D341Med (cell line): ENCODE measurements at places on chromosomes 13 and 19.
A peak's percentile ranks its signal among the peaks of the same experiment; 100 is the strongest.

DNA sequence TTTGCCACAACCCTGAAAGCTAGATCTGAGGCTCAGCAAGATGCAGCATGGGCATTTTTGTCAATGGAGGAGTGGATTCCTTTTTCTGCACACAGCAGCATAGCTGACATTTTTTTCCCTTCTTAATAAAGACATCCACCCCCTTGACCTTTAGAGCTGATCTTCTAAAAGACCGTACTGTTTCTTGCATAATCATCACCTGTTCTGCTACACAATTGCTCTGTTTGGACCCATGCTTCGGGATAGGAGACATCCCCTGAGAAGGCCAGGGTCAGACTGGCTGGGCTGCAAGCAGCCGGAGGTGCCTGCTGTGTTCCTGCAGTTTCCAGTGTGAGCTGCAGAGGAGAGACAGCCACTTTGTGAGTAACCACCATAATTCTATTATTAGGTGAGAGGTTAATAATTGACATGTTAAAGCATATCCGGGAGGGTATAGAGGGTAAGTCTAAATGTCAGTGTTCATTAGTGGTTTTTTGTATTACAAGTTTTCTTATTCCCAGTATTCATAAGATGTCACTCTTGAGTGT, 108.5 kb upstream of the C1QTNF9B start:
- no peak for DNase-seq

- no peak for DNase-seq
These were observed 96.6 kb downstream of the ELF1 start for GRCh38 chr13:40922437-40923040.

- DNase-seq, result no peak
These were observed 27.7 kb upstream of the UBAC2 start for GRCh38 chr13:99172951-99173350.

DNA sequence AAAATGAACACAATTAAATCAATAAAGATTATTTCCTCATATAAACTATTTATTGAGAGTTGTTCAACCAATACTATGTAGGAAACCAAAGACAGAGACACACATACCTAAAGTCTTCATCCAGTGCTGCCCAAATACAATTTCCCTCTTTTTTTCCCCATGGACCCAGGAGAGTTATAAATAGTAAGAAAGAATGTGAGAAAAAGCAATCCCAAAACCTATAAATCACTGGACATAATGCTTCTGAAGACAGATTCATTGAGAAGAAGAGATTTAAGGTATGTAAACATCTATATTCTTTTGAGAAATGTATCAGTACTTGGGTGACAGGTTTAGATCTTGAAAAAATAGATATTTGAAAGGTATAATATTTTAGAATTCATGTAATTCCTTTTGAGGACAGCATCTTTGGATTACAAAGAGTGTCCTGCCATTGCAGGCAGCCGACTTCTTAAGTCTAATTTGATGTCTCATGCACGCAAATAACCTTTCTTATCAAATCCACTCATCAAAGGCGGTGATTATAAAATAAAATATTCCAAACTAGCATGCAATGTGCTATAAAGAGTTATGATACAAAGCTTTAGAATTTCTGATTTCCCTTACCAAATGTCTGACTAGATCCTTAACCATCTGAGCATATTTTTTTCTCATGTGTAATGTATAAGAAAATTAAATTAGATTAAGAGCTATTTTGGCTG, 739.4 kb downstream of the LIG4 start:
- DNase-seq, result no peak

DNA sequence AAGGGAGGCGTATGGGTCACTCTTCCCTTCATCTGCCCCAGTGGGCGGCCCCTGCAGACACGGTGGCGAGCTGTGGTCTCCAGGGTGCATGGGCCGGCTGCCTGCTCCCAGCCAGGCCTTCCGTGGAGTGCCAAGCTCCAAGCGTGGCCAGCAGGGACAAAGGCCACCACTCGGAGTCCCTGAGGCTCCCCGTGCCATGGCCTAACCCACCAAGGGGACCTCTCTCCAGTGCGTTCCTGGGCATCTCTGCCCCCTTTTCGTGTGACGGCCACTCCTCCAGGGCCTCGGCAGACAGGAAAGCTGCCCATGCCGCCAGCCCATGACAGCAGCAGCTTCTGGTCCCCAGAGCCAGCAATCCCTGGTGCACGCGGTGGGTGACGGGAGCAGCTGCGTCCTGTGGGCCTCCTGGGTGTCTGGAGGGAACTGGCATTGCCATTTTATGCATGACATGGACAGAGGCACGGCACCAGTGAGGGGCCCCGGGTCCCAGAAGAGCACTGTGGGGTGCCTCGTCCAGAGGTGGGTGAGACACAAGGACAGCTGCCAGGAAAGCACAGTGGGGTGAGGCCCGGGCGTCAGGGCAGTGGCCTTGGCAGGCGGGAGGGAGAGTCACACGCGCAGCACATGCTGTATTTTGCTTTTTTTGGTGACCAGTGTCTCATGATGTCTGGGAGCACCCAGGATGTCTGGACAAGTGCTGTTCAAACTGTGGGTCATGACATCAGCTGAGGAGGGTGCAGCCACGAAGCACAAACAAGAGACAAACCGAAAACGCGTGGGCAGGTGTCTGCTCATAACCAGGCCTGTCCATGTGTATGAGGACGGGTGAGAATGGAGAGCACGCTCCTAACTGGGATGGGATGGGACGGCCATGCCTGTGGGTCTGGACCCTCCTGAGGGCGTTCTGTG, 32.3 kb downstream of the CEBPG start:
- no peak for DNase-seq

DNA sequence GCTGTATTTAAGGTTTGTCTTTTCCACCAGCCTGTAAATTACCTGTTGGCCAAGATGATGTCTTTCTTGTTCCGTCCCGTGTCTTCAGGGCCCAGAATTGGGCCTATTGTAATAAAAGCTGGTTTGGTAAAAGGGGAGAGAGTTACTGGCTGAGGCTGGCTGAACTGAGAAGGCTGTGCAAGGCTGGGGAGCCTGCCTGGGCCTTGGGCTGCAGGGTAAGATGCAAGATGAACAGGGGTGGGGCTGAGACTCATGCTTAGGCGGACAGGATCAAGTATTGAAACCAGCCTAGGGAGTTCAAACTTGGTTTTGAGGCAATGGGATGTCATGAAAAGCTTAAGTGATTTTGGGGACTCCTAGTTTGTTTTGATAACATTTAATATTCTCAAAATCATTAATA, 142.3 kb downstream of the PCCA start:
- no peak for DNase-seq

- peak; percentile 79 for DNase-seq
These were observed 47.0 kb downstream of the CBY2 start for GRCh38 chr13:45748941-45749759.

GRCh38 chr13:30900952-30901749, 4.9 kb upstream of the MEDAG start:
- no peak for DNase-seq

- DNase-seq, result no peak
These were observed 12.6 kb upstream of the SHD start for GRCh38 chr19:4266253-4267000.

- peak; percentile 80 for DNase-seq
These were observed 8.1 kb upstream of the ADGRE2 start for GRCh38 chr19:14786421-14786851.

DNA sequence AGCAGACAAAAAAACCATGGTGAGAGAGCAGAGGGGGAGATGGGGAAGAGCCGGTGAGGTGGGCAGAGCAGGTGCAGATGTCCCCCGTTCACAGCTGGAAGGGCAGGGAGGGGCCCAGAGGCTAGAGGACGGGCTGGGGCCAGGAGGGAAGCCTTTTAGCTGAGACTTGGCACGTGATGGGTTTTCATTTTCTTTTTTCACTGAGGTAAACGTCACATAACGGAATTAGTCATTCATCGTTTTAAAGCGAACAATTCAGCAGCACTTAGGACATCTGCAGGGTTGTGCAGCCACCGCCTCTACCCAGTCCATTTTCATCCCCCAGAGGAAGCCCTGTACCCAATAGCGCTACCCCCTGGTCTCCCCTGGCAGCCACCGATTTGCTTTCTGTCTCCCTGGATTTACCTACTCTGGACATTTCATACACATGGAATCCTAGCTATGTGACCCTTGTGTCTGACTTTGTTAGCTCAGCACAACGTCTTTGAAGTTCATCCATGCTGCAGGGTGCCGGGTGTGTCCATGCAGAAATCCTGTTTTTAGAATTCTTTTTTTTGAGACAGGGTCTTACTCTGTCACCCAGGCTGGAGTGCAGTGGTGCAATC, 16.0 kb upstream of the EMC10 start:
- DNase-seq, result no peak

- DNase-seq, result no peak
These were observed 57.8 kb downstream of the WTIP start for GRCh38 chr19:34539396-34539795.

DNA sequence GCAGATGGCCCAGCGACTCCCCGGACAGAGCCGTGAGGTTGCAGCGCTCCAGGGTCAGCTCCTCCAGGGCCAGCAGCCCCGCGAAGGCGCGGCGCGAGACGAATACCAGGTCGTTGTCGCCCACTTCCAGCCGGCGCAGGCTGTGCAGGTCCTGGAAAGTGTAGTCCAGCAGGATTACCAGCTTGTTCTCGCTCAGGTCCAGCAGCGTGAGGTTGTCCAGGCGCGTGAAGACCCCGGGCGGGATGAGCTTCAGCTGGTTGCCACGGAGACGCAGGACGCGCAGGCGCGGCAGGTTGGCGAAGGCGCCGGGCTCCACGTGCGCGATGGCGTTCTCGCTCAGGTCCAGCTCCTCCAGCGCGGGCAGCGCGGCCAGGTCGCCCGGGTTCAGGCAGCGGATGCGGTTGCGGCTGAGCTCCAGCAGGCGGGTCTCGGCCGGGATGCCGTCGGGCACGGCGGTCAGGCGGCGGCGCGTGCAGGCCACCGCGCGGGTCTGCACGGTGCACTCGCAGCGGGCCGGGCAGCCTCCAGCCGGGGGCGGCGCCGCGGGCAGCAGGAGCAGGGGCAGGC, 9.3 kb upstream of the PEAK3 start:
- DNase-seq, result no peak

DNA sequence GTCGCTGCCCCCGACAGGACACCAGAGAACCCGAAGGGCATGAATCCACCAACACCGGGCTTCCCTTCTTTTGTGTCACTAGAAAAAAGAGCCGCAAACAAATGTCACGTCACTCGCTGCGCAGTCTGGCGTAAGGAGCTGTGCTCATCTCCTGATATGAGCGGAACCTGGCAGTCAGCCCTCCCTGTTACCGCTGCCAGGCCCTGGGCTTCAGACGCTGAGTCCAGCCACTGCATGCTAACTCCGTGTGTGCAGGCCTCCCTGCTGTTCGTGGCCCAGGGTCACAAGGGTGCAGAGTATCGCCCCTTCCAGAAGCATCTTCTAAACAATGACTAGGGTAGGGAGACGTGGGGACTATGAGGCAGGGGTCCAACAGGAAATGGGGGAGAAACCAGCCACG, 71.3 kb downstream of the SLC7A1 start:
- DNase-seq, result no peak

DNA sequence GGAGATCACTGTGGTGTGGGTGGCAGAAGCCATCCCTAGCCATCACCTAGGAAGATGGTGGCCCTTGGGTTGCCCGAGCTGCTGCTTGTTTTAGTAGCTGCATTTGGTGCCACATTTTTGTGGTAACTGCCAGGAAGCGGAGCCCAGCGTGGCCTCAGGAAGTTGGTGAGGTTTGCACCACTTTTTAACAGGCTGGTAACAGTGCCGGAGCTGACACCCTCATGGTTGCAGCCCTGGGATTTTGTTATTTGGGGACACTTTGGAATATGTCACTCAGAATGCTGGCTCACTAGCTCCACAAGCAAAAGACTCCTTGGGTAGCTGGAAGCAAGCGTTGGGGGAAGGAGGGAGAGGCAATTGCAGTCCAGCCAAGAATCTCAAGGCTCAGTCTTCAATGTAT, 22.1 kb downstream of the ACTN4 start:
- no peak for DNase-seq

- no peak for DNase-seq
These were observed 229.8 kb upstream of the IPO5 start for GRCh38 chr13:97723655-97724054.

GRCh38 chr19:560121-560520, 12.3 kb upstream of the BSG start:
- DNase-seq, result no peak

DNA sequence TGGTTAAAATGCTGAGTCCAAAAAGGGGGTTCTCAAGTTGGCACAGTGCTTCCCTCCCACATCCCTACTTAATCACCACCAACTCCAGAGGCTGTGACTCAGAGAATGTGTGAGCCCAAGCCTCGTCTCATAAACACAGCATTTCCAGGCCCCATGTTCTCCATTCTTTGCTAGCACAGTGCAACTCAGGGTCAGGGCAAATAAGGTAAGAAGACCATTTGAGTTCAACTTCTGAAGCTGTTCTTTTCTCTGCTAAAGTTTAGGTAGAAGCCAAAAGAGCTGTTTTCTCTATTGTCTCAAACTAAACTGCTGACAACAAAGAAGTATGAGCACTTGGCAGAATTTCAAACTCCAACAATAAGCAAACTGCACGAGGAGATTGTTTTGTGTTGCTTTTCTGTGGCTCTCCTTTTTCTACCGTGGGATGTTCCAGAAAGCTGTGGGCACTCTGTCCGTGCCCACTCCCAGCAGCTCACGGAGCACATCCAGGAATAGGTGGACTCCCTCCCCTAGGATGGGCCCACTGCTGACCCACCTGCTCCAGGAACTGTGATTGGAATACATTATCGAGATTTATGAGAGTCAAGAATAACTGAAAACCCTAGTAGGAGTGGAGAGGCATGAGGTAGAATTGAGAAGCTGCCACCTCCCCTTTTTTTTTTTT, 494.3 kb downstream of the COG6 start:
- no peak for DNase-seq

DNA sequence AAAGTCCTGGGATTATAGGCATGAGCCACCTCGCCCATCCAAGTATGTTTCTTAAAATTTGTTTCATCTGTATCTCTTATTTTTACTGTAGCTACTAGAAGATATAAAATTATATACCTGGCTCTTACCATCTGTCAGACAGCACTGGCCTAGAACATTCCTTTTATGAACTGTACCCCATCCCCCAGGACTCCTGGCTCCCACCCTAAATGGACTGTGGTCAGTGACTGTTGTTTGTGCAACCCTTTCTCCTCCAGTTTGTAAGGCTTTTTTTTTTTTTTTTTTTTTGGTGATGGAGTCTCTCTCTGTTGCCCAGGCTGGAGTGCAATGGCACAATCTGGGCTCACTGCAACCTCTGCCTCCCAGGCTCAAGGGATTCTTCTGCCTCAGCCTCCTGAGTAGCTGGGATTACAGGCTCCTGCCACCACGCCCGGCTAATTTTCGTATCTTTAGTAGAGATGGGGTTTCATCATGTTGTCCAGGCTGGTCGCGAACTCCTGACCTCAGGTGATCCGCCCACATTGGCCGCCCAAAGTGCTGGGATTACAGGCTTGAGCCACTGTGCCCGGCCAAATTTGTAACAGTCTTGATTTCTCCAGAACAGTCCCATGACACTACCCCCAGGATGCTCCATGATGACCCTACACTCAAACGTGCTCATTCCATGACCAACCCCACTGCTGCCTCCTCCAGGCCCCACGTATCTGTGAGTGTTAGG, 2.5 kb downstream of the NDUFA3 start:
- no peak for DNase-seq

DNA sequence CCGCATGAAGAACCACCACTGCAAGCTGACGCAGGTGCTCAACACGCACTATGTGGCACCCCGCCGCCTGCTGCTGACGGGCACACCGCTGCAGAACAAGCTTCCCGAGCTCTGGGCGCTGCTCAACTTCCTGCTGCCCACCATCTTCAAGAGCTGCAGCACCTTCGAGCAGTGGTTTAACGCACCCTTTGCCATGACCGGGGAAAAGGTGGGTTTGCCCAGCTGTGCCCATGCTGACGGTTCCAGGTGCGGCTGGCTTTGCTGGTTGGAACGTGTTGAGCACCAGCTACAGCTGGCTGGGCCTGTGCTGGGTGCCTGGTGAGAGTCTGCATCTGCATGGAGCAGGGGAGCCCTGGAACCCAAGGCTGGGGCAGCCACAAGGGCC, 60.9 kb downstream of the SMARCA4 start:
- no peak for DNase-seq
